ENCODE measurements at places on chromosomes 3 and 15.

- no peak for DNase-seq
These were observed 44.8 kb upstream of the ATP2C1 start for GRCh38 chr3:130849091-130849552.

DNA sequence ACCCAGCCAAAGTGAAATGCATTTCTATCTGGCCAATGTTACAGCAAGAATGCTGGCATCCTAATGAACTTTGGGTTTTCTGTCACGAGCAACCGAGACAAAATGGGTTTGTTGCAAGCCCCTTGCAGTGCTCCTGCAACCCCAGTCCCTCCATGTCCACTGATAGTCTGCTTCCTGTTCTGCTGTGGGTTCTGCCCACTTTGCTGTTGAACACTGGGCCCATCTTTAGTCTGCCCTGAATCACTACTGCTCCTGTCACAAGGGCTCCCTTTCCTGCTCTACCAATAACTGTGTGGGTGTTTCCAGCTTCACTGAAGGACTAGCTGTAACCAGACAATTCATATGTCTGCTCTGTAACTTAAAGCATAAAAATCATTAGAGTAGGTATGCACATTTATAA is 12.7 kb upstream of the OXSR1 start:
- DNase-seq = no peak

DNA sequence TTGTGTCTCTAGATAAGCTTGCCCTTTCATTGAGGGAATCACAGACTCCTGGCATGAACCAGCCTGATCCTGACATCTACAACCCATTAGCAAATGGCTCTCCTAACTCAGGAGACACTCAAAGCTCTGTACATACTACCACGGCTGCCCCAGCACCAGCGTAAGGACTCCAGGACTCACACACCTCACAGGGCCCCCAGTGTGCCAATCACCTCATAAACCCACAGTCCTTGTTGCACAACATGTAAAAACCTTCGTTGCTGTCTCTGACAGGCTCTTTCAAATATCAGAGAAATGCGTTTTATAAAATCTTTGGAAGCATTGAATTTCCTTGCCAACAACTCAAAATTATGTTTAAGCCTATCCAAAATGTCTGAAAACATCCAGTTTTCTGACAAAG is 7.3 kb downstream of the FYCO1 start:
- DNase-seq = no peak

DNA sequence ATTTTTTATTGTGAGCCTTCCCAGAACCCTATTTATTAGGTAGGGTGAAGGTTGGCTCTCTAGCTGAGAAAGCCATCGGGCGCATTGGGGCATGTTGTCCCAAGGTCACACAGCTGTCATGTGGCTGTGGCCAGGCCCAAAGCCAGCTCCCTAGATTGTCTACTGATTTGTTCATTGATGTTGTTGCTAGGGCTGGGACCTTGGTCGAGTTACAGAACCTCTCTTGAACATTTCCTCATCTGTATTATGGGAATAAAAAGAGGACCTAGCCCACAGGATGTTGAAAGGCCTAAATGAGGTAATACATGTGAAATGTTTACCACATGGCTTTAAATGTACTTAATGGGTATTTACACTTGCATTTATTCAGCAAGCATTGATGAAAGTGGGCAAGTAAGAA is 252.5 kb downstream of the SUCLG2 start:
- DNase-seq = no peak

GRCh38 chr3:4744405-4745234 is 234.6 kb upstream of the BHLHE40 start:
- DNase-seq = no peak

DNA sequence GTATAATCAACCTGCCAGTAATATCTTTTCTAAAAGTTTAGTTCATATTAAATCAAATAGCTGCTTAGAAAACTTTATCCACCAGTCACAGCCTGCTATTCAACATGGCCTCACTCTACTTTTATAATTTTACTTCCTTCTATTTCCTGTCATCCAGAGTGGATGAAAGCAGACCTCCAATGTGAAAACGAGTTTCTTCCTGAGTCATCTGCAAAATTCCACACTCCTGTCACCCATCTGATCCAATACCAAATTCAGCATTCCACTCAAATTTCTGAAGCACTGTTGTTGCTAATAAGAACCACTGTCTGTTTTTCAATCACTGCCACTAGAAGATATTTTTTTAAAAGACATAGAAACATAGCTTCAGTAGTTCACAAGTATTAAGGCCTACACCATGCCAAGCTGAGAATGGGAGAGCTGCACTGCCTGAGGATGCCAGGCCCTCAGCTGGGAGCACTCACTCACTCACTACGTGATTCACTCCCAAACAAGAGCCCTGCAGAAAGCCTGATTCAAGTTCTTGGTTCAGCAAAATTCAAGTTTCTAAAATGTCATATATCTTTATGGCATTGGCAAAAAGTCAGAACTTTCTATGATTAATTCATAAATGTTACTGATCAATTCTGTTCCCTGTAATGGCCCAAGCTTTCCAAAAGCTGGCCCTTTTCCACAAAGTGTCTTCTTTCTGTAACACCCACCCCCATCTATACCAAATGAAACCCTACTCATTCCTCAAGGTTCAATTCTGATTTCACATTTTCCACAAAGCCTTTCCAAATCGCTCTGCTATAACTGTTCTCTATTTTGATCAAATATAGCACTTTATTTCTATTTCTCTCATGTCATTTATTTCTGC is 82.9 kb downstream of the FSIP1 start:
- DNase-seq = no peak

DNA sequence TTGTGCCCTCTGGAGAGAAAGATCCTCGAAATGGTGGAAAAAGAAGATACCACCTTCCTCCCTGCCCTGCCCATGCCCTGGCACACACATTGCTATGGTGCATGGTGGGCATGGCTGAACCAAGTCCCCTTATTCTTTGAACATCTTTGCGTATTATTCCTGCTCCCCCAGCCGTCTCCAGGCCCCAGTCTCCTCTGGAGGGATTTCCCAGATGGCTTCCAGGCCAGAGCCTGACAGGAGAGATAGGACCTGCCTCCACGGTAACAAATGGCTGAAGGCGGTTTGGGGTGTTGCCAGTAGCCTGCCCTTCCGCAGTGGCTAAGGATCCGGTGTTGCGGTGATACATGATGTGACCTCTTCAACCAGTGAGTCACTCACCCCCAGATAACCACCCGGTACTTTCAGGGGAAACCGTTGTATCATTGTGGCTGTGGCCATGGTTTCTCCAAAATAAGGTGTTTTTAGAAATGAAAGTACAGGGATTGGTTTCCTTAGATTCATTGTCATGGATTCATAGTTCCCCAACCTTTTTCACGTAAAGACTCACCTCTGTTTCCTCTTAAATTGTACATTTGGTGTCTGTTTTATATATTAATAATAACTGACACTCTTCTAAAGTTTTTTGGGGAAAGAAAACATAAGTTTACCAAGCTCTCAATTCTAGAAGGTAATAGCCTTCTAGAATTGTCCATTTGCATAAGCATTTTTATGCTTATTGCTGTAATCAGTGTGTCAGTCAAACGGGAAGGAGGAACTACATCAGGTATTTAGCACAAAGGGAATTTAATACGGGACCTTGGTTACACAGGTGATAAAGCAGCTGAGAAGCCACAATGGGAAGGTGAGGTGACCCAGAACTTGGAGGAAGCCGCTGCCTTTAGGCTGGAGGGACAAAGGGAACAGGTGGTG is 25.9 kb downstream of the SMAD3 start:
- DNase-seq = no peak

DNA sequence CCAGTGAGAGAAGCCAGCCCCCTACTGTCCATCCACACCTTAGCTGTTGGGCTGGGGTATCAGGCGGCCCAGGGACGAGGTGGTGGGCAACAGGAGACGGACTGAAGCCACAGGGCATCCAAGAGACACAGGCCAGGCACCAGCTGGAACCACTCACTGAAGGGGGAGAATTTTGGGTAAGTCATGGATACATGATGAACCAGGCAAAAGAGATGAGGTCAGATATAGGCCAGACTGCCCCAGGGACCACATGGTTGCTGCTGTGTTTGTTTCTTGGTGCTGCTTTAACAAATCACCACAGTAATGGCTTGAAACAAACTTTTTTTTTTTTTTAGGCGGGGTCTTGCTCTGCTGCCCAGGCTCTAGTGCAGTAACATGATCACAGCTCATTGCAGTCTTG is 66.4 kb downstream of the SEMA5B start:
- no peak for DNase-seq

- no peak for DNase-seq
These were observed 121.4 kb upstream of the BFSP2 start for GRCh38 chr3:133278260-133279043.

DNA sequence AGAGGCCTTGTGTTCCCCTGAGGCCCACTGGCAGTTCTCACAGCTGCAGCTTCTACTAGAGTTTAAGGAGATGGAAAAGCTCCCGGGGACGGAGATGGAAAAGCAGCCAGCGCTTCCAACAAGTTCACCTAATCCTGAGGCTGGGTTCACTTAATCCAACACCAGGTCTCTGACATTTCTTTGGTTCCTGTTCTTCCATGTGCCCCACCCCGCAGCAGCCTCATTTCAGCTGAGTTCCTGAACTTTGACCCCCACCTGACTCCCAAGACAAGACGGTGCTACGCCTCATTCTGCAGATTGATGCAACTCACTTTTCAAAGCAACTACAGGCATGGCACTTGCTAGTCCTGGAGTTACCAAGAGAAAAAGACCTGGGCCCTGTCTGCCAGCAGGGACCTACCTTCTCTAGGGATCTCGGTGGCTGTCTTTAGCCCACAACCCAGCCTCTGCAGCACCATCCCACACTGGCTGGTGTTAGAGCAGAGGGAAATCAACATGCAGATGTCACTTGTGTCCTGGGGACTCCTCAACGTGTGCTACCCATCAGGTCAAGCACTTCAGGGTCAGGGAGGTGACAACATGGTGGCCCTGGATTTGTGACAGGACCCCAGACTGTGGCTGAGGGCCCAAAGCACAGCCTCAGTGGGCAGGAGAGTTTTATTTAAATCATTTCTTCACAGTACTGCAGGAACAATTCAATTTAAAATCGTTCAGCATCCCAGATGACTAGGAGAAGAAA is 406.1 kb downstream of the VPS13C start:
- DNase-seq = no peak

GRCh38 chr15:88247914-88248313 is 8.6 kb downstream of the NTRK3 start:
- peak; percentile 51 for DNase-seq

GRCh38 chr15:101167411-101167752 is 84.5 kb downstream of the CHSY1 start:
- no peak for DNase-seq

DNA sequence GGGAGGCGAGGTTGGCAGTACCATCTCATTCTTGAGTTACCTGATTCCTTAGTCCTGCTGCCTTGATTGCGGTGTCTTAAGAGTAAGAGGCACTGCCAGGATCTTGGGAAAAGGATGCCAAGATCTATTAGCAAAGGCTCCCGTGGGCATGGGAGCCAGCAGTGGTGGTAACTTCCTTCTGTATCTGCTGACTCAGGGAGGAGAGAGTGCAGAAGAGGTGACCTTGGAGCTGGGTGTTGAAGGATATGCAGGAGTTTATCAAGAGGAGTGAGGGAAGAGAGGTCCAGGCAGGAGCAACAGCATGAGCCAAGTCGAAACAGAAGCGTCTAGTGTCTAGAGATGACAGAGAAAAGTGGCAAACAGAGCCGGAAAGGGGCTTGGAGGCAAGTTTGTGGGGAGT is 4.5 kb downstream of the MESP2 start:
- no peak for DNase-seq

DNA sequence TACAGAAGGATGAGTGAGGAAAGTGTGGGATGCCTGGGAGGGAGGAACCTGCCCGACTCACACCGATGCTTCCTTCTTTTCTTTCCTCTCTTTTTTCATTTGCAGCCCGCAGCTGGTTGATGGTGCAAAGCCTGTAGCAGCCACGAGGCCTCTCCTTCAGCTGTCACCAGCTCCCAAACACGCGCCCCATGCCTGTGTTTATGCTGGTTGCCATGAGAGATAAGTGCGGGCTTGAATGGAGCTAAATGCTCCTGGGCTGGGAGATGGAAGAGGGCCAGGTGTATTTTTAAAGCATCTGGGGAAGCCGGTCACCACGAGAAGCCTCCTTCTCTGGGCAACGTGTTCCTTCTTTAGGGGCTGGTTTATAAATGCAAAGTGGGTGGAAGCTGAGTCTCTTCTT is 9.3 kb downstream of the COLQ start:
- peak; percentile 20 for DNase-seq

DNA sequence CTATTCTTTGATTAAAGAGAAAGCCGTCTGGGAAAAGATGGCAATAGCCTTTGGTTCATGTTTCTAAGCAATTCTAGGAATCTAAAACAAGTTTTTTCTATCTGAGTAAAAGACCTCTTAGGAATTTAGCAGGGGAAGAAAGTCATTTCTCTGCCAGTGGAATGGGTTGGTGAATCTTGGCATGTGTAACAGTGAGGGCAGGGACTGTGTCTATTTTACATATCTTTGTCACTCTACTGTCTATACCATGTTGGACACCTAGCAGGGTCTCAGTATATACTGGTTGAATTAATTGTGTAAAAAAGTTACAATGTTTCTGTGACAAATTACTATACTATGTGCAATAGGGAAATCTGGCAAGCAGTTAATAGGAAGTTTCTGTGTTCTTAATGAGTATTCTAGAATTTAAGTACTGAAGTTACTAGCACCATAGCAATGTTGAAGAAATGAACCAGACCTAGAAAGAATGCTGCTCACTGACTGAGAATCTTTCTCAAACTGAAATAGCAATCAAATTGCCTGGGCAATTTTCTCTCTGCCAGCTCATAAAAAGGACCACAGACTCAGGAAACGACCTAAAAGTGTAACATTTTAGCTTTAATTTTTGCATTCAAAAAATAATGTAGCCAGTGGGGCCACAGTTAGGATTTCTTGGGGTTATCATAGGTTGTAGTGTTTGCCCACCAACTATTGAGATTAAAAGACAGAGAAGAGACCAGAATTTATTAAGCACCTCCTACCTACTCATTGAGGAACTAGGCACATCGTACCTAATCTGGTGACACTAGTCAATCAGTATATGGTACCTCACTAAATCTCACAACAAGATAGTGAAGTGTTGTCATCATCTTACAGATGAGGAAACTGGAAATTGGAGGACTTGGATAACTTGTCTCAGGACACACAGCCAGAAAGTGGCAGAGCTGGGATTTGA is 56.2 kb upstream of the LEKR1 start:
- DNase-seq = no peak

DNA sequence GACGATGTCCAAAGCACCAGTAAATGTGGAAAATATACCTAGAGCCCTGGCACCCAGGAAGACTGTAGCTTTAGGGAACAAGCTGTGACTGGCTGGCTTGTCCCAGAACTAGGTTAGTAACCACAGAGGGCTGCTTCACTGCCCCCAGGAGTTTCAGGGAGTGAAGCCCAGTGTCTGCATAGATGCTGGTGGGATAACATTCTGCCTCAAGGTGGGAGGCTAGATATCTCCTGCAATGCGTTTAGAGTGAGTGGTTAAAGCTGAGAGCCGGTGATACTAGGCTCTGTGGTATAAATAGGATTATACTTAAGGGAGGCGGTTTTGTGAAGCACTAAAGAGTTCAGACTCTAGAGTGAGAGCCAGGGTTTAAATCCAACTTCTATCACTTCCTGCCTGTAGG is 11.7 kb upstream of the CP start:
- no peak for DNase-seq

DNA sequence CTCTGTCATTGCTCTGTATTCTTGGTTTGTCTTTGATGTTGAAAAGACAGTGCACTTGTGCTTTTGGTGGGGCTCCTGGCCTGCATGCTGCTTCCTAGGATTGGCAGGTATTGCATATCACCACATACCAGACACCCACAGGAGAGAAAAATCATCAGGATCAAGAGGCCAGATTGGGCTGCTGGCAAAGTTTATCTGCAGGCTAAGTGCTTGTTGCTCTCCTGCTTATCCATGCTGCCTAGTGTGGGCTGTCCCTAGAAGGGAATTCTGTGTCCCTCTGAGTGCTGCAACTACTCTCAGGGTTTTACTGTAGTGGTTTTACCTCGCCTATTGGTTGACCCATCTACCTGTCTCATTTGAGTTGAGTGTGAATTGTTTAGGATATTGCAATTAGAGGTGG is 833 bp upstream of the SLC22A13 start:
- no peak for DNase-seq
